T follicular helper cell (primary cell): ENCODE measurements at places on chromosomes 3 and 15.

GRCh38 chr3:46335541-46335940 lies 18.4 kb upstream of the CCR2 start:
- DNase-seq, result no peak

- DNase-seq, result no peak
Observed at GRCh38 chr3:34013818-34014570, 215.6 kb downstream of the PDCD6IP start.

GRCh38 chr3:15933439-15934139 lies 135.8 kb upstream of the ANKRD28 start:
- DNase-seq, result no peak

- DNase-seq, result no peak
Observed at GRCh38 chr3:54104084-54104483, 18.3 kb upstream of the CACNA2D3 start.

DNA sequence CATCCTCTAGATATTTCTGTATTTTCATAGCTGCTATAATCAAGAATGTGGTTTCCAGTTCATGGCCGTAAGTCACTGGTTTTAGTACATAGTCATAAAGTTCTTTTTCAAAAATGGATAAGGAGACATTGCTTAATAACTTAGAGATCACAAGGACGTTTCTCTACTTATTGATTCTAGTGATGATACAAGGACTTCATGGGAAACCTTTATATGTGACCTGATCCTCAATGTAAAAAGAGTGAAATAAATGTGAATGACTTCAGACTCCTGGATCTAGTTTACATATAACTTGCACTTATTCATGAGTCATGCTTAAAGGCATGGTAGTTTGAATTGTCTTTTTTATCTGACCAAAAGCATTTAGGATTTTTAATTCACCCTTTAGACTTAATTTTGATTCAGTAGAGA lies 35.2 kb downstream of the TSC22D2 start:
- DNase-seq, result no peak

GRCh38 chr15:75452364-75452864 lies 924 bp upstream of the SIN3A start:
- peak; percentile 71 for DNase-seq

DNA sequence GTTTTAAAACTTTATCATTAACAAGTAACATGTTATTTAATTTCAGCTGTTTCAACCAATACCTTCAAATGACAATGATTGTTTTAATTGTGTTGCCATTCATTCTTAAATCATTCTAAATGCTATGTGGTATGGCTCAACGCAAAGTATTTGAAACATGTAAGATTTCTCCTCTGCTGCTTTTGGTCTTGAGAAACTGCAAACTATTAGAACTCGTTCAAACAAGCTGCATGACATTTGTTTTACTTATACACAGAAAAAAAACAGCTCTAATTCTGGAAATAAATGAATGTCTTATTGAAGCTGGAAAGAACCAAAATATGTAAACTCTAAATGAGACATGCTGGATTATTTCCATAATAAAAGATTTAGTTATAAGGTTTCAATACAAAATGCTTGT lies 29.3 kb downstream of the FBN1 start:
- no peak for DNase-seq
